ENCODE measurements at places on chromosomes 4 and X.

GRCh38 chrX:19805046-19805690, 82.2 kb downstream of the SH3KBP1 start:
- DNase-seq, result no peak

DNA sequence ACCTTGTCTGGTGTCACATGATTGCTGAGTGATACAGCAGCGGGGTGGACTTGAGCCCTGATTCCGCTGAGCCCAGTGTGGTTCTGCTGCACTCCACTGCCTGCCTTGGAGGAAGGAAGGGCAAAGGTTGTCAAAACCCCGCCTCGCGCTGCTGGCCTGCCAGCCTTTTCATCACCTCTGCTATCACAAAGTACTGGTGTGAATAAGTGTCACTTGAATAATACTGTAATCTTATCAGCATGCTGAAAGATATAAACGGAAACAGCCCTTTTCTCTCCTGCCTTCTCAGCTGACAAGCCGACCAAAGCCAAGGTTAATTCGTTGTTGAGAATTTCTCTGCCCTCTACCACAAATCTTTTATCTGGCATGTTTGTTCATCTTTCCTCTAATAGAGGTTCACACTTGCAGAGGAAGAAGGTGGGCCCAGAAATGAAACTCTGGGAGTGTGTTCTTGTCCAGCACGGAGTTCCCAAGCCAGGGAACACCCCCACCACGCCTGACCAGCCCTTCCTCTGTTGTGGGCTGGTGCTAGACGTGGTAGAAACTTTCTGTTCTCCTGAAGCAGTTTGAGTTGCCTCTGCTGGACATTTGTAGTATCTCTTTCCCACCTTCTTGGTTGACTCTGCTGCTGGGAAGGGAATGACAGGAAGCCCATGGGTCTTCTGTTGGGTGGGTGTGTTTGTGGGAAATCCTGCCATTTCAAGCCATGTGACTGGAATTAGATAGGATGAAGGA, 21.5 kb downstream of the FHDC1 start:
- DNase-seq, result peak; percentile 77

- no peak for DNase-seq
Observed at GRCh38 chr4:123291329-123291728, 105.3 kb upstream of the SPRY1 start.

DNA sequence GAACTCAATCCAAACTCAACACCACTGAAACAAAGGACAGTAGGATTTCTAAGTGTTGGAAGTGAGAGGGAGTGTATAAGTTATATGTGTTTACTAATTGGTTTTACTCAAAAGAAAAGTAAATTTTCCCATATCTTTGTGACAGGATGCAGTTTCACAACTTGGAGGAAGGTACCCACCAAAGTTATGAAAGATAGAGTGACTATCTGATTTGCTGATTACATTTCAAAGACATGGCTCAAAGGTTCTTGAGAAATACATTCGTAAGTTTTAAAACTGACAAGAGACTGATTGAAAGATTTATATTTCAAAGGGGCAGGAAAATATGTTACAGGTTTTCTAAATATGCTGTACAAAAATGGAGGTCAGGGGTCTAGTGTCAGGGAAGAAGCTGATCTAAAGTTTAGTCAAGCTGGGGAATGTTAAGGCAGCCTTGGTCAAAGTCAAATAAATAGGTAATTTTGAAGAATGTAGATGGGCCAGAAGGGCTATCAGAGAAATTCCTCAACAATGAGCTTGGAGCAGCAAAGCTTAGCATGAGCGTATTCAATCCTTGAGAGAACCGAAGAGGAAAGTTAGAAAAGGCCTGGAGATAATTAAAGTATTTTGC, 9.7 kb upstream of the COMMD8 start:
- DNase-seq, result no peak

DNA sequence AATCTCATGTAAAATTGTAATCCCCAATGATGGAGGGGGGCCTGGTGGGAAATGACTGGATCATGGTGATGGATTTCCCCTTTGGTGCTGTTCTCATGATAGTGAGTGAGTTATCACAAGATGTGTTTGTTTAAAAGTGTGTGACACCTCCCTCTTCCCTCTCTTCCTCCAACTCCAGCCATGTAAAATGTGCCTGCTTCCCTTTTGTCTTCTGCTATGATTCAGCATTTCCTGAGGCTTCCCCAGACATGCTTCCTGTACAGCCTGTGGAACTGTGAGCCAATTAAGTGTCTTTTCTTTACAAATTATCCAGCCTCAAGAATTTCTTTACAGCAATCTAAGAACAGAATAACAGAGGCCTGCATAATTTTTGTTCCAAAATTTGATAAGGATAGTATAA, 85.2 kb downstream of the ANAPC10 start:
- no peak for DNase-seq

DNA sequence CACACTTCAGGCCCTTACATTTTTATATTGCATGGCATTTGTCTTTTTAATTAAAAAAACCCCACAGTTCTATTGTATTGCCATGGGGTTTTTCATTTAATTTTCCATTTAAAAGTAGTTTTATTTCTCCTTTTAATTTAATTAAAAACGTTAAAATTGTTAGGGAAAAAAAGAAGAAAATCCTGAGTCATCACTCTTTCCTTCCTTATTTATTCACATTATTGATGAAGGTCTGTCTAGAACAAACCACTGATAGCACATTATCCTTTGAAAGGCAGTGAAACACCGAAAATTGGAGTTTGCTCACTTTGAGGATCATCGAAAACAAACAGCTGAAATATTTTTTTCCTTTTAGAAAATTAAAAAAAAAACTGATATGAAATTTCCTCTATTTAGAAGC, 759.7 kb upstream of the MAGEB2 start:
- DNase-seq, result no peak

DNA sequence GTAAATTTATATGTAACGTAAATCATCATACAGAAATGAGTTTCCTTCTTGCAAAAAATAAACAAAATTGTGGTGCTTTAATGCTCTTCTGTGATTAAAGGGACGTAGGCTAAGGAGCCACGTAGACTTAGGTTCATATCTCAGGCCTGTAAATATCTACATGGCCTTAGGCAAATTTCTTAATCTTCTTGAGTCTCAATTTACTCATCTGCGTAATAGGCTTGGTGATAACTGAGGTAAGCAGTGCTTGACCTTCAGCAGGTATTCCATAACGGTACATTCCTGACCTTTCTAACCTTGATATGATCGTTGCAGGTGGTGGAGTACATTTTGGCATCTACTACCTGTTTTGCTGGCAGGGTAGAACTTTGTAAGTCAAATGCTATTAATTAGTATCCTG, 65.2 kb upstream of the TLR3 start:
- DNase-seq, result no peak

- no peak for DNase-seq
Observed at GRCh38 chr4:153676486-153676885, 7.6 kb upstream of the TLR2 start.

- no peak for DNase-seq
Observed at GRCh38 chr4:117786566-117786965, 247.7 kb upstream of the NDST3 start.

DNA sequence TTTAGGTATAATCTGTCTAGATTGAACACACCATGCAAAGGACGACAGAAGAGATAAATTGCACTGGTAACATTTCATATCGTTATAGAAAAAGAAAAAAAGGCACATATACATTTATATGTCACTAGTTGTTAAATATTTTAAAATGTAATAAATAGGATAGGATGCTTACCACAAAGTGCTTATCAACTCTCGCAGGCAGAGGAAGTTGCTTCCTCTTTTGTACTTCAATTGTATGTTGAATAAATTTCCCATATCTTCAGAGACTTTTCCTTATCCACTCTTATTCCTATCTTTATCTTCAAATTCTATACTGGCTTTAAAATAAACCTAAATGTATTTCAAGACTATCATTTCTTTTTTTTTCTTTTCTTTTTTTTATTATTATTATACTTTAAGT, 163.3 kb upstream of the SPOCK3 start:
- DNase-seq, result no peak

GRCh38 chr4:188187106-188187505, 47.9 kb downstream of the TRIML1 start:
- DNase-seq, result no peak

DNA sequence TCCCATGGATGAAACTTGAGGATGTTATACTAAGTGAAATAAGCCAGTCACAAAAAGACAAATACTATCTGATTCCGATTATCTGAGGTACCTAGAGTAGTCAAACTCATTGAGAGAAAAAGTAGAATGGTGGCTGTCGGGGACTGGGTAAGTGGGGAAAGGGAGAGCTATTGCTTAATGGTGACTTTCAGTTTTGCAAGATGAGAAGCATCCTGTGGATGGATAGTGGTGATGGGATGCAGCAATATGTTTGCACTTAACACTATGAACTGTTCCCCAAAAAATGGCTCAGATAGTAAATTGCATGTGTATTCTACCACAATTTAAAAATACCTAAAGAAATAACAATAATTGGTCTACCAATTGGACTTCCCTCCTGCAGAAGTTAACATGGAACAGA, 181.5 kb downstream of the SHROOM3 start:
- no peak for DNase-seq

- DNase-seq, result no peak
Observed at GRCh38 chr4:55348466-55348865, 2.4 kb downstream of the SRD5A3 start.

DNA sequence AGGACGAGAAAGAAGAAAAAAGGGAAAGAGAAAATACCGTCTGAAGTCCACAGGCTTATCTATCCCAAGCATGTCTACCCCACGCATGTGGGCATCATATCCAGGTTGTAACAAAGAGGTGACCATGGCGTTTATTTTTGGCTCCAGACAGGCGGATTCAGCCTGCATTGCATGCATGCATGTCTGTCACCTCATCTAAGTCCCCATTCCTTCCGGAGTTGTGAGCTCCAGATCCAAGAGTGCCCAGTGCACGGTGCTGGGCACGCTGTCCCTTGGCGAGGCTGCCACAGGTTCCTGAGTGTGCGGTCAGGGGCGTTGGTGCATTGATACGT, 905 bp upstream of the GALNTL6 start:
- DNase-seq, result no peak

DNA sequence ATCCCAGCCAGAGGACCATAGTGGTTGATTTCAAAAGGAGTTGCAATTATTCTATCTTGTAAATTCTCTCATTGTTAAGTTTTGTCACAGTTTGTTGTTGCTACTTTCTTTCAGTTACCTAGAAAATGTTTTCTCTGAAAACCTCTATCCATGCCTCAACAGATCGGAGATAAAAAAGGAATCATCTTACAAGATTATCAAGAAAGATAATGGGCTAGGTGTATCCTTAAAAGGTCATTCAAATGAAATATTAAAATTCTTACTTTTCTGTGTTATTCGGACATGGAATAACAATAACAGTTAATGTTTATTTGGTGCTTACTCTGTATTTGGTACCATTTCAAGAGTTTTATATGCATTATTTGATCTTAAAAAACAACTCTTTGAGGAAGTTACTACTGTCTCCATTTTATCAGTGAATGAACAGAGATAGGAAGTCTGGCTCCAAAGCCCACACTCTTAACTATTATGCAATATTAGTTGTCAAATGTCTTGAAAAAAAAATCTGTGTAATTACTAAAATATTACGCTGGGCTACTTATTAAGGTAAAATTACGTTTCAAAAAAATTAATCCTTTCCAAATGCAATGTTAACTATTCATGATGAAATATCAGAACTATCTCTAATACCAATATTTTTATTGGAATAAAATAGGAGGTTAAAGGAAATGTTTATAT, 97.5 kb downstream of the SNCA start:
- no peak for DNase-seq

DNA sequence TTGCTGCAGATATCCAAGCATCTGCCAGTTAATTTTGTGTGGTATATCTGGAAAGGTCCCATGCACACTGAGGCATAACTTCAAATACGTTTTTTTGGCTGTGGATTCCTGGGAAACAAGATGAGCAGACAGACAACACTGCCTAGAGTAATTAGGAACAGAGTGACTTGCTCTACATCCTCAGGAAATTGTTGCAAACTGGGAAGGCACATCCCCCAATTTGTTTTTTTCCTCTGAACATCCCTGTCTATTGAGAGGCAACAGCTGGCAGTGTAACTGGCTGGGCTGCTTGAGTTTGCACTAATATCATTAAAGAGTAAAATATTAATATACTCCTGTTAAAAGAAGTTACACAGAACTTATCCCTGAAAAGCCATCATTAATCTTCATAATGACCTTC, 207.7 kb upstream of the SLIT2 start:
- DNase-seq, result no peak

GRCh38 chr4:1326751-1327525, 20.1 kb upstream of the UVSSA start:
- no peak for DNase-seq

DNA sequence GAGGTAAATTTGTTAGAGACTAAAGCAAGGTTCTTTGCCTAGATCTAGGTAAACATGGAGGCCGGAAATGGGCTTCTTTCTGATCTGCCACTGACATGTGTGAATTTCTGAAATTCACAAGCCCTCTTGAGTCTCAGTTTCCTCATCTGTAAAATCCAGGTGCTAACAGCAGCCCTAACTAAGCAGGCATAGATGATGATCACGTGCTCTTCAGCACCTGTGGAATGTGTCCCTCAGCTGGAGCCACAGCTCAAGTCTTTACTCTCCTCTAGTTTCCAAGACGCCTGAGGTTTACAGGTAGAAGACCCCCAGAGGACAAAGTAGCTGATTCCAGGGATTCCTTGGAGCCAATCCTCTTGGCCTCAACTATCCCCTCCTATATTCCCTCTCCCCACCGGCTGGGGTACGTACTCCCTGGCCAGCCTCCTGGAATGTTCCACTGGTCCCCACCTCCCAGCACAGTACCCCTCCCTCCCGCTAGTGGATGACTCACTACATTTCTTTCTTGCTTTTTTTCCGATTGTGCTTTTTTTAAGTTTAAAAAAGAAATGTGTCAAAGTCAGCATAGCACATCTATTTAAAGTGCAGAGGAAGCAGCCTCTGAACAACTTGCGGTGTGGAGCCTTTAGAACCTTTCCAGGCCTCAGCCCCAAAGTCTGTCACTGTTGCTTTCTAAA, 98.4 kb downstream of the PHKA2 start:
- DNase-seq, result no peak

DNA sequence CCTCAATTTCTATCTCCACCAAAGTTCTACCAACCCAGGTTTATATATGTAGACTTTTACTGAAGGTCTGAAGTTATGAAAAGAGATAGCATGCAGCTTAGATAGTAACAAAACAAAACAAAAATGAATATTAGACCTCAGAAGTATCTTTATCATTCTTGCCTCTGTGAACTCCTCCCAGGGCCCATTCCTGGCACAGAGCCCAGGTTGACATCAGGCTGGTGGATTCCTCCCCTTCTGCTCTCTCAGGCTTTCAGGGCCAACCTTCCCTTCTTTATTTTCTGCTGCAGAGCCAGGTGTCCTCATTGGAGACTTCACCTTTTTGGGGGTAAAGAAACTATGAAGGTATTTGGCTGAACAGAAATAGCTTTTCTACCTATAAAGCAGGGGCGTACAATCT, 112.8 kb upstream of the PITX2 start:
- DNase-seq, result no peak

DNA sequence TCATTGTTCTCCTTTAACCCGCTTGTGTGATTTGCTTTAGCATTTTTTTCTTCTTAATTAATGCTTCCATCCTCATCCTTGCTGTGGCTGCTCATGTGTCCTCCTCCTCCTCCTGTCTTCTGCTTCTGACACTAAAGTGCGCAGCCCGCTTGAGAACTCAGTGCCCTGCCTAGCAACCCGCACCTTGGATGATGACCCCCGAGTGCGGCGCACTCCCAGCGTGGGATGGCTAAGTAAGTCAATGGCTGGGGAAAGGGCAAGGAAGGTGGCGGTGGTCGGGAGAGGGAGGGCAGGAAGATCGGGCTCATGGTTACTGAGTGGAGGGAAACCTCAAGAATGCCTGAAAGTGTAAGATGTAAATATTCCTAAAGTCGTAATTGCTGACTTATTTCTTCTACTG, 30.1 kb downstream of the SLC4A4 start:
- no peak for DNase-seq

GRCh38 chrX:74523224-74523623, 91.2 kb downstream of the RLIM start:
- no peak for DNase-seq

Data from upper lobe of right lung (tissue), 1 donor.